ENCODE measurements at places on chromosomes 12 and 14.

DNA sequence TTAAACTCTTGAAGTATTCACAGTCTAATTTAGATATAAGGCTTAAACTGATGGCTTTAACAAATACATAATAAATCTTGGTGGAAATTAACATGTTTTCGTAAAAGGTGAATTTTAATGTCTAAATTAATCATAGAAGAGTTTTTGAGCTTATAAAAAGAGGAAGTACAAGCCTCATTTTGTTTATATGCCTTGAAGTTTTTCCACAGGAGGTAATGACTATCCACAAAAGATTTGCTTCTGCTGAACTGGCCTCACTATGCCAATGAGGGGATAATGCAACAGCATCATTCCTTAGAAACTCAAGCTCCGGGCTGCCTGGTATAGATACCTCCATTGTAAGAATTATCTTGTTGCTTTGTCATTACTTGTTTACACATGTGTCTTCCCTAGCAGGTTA is 175.6 kb downstream of the DUSP6 start:
- DNase-seq, result no peak

DNA sequence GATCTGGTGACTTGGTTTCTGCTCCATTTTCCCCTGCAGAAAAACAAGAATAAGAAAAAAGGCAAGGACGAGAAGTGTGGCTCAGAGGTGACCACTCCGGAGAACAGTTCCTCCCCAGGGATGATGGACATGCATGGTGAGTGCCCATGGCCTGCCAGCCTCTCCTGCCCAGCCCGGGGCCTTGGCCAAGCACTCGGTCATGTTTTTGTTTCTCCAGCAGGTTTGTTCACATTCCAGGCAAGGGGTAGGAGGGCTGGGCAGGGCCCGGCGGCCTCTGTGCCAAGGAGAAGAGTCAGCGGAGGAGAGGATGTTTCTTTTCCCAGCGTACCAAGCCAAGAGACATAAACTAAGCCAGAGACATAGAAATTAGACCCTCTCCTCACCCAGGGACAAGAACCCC is 13.6 kb downstream of the BCL7A start:
- DNase-seq, result no peak

DNA sequence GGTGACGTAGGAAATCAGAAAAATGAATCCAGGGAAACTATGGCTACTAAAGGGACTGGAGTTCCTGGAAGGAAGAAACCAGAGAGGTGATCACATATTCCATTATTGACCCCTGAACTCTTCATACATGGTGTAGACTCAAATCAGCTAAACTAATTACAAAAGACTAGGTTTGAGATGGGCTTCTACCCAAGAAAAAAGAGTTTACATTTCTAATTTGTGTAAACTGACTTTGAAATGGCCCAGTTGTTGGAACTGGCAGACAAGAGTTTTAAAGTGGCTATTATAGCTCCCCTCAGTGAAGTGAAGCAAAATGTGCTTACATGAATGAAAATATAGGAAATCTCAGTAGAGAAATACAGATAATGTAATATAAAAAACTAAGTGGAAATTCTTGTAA is 1619.4 kb upstream of the SEL1L start:
- DNase-seq, result no peak

DNA sequence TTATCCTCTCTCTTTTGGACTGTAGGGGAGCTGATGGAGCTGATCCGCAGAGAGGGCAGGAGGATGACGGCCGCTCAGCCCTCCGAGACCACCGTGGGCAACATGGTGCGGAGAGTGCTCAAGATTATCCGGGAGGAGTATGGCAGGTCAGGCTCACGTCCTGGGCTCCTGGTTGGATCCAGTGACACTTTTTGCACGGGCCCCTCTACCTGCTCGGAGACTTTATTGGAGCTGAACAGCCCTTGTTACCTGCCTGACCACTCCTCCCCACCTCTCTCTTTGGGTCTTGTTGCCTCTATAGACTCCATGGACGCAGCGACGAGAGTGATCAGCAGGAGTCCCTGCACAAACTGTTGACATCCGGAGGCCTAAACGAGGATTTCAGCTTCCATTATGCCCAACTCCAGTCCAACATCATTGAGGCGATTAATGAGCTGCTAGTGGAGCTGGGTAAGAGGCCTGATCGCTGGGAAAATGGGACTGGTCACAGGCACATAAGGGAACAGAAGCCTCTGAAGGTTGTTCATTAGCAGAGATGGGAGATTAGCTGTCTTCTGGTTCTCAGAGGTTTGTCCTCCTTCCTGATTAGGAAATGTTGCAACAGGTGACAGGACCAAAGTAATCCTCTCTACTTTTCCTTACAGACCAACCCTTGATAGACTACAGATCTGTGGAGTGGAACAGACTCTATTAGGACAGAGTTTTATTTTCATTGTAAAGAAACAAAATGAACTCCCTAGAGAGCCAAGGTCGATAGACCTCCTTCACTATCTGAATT is 718 bp downstream of the EIF2B2 start:
- DNase-seq, result no peak

DNA sequence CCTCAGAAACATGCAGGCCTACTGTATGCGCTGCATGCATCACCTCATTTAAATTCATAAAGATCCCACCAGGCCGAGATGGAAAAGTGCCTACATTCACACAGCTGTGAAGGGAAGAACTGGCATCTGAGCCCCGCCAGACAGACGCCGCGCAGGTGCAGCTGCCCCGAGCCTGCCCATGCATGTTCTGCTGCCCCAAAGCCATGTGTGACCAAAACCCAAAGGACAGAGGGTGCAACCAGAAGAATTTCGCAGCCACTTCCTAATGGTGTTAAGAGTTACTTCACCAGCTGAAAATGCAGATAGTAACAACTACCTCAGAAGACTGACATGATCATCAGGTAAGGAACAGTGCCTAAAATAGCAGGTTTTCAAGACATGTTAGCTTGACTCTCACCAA is 13.5 kb upstream of the KRT8 start:
- no peak for DNase-seq

DNA sequence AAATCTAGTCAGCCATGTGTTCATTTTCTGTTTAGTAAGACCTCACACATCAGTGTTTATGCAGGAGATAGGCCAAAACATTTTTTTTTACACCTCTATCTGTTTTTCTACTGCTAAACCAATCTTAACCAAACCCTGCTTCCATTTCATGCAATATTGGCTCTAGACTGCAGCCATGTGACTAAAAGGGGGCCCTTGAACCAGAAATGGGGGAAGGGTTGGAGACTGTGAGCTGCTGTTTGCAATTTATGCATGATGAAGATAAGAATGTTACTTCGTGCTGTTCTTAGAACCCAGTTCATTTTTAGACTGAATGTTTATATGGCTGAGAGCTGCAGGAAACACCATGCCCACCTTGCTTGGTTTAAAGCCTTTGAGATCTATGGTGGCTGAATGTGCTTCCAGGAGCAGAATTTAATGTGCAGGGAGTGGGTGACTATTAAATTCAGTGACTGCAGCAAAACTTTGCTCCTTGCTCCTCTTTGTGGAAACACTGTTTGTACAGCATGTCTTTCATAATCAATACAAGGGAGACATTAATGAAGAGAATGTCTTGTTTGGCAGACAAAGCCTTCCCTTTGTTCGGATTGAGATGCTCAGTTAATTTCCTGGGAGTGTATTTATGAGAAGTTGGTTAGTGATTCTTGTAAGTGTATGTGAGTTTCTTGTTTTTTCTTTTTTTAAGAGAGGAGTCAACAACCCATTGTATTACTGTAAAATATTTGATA is 53.6 kb downstream of the CHST11 start:
- DNase-seq, result no peak

GRCh38 chr12:30746190-30746589 is 8.6 kb downstream of the CAPRIN2 start:
- no peak for DNase-seq

GRCh38 chr12:108320507-108321293 is 18.4 kb downstream of the CMKLR1 start:
- DNase-seq, result no peak

GRCh38 chr14:95523815-95524448 is 7.5 kb upstream of the SYNE3 start:
- DNase-seq, result no peak

DNA sequence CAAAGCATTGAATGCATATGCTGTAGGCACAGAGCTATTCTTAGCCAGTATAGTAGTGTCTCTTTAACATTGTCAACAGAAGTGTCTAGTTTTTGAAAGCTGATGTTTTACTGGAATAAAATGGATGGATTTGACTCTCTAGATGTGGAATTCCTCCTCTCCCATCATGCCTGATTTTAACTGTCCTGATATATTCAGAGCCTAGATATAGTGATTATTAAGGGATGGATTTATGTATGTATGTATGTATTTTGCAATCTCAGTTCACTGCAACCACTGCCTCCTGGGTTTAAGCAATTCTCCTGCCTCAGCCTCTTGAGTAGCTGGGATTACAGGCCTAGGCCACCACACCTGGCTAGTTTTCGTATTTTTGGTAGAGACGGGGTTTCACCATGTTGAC is 144.8 kb upstream of the NAV3 start:
- no peak for DNase-seq

GRCh38 chr14:34222122-34222521 is 239.9 kb downstream of the SPTSSA start:
- DNase-seq, result no peak

DNA sequence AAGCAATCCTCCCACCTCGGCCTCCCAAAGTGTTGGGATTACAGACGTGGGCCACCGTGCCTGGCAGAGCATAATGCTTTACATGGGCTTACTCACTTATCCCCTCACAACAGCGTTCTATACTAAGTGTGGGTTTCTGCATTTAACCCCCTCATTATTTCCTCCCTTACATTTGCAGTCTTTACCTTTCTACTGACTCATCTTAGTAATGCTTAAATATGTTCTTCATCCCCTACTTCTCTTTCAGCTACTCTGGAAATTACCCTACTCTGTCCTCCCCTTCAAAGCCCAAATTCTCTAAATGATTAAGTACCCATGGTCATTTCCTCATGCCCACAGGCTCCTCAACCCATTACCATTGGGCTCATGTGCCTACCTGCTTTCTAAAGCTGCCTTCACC is 40.7 kb downstream of the NKX2-1 start:
- DNase-seq, result no peak

GRCh38 chr14:50521912-50522341 is 10.4 kb downstream of the MAP4K5 start:
- no peak for DNase-seq

- DNase-seq, result peak; percentile 43
These were observed 118.8 kb downstream of the SCARB1 start for GRCh38 chr12:124744659-124745464.

GRCh38 chr12:103673891-103674375 is 86.9 kb downstream of the STAB2 start:
- DNase-seq, result no peak

DNA sequence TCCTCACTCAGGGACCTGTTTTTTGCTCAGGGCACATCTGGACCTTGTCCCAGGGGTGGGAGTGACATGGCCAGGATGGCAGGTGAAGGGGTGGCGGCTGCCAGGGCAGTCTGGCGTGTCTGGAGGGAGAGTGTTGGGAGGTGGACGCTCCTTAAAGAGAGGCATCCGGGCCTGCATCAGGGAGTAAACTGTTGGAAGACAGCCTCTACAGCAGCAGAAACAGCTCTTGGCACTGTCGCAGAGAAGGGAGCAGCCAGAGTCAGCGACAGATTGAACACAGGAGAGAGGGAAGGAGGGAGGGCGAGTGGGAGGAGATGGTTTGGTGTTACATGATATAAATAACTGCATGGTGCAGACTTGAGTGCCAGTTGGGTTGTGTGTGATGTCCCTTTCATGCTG is 52.8 kb downstream of the IGF1 start:
- DNase-seq, result no peak

GRCh38 chr12:48388938-48389337 is 38.2 kb upstream of the ZNF641 start:
- no peak for DNase-seq

DNA sequence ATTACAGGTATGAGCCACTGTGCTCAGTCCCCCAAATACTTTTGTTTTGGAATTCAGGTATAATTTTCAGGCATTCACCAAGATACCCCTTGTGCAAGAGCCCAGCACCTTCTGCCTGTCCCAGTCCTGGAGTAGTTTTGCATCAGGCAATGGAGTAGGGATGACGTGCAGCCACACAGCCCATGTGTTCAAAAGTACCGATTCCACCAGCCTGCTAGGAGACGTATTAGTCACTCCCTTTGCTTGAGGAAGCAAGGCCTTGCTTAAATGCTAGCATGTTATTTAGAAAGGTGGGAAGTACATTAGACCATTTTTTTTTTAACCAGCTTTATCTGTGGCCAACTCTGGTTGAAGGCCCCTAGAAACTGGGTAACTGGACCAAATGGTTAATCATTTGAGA is 15.0 kb upstream of the GALNT16 start:
- DNase-seq, result no peak

- DNase-seq, result no peak
These were observed 83.3 kb downstream of the KIF21A start for GRCh38 chr12:39359645-39360044.

DNA sequence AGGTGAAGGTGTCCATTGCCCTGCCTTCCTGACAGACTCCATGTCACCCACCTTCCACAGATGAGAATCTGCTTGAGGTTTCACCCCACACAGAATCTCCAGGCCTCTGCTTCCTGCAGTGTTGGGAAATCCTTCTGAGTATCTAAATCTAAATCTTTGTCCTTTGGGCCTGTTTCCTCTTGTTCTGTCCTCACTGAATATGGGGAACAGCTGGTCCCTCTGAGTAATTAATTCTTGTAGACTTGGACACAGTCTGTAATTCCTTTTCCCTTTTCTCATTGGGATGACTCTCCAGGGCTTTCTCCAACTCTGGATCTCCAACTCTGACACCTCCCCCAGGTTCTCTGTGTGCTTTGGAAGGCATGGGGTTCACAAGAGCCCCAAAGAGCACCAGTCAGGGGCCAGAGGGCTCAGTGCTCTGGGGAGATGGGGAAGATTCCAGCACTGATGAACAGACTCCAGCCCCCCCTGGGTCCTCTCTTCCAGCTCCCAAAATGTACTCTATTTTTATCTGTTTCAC is 2.3 kb upstream of the ACVRL1 start:
- DNase-seq, result no peak

GRCh38 chr12:71551529-71551928 is 111.9 kb downstream of the LGR5 start:
- no peak for DNase-seq

DNA sequence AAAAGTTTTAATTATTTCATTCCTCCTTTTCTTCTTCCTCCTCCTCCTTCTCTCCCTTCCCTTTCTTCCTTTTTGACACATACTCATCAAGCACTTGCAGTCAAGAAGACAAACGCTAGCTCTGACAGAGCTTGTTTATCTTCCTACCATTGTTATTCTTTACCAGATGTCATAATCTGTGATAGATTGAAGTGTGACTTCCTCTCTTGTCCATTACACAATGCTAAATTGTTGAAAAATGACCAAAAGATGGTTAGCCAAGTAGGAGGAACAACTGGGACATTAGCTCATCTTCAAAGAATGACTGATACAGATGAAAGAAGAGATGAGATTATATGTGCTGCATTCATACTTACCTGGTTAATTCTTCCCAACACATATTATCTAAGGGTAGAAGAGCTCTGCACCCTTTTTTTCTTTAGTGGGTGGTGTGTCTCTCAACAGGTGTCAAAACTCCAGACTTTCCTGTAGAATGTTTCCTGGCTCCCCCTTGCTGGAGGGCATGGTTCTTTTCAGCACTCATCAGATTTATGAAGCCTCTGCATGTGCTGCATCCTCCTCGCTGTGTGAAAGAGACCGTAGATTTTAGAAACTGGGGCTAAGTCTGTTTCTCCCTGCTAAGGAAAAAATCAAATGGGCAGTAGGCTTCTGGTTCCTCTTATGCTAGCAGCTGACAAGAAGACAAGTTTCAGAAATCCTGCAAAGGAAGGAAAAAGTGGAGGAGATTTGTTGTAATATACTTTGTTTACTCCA is 147.1 kb downstream of the TMX1 start:
- DNase-seq, result no peak
